ENCODE measurements at places on chromosomes 12 and 14.

DNA sequence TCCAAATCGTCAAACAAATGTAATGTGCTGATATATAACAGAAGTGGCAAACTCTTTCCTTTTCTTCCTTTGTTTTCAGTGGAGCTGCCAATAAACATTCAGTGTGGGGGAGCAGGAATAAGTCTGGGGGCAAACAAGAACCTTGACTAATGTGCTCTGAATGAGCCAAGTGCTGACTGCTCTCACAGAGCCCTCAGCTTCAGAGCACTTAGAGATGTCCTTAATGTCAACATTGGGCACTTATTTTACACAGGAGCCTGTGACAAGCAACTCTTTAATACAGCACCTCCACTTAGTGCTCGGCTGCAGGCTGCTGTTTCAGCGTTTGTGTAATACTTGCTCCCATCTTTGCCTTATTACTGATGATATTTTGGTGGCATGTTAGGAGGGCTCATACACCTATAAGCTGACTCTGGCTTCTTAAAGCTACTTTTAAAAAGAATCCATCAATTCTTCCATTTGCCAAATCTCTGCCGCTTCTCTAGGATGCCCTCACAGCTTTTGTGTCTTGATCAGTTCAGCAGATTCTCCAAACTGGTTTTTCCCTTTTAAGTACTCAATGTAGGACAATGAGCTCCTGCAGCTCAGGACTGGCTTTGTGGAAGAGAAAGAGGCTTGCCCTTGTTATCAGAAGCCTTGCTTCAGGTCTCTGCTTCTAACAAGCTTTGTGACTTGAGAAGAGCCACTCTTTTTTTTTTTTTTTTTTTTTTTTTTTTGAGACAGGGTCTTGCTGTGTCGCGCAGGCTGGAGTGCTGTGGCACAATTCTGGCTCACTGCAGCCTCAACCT, 206.6 kb downstream of the MON2 start:
- no peak for DNase-seq

DNA sequence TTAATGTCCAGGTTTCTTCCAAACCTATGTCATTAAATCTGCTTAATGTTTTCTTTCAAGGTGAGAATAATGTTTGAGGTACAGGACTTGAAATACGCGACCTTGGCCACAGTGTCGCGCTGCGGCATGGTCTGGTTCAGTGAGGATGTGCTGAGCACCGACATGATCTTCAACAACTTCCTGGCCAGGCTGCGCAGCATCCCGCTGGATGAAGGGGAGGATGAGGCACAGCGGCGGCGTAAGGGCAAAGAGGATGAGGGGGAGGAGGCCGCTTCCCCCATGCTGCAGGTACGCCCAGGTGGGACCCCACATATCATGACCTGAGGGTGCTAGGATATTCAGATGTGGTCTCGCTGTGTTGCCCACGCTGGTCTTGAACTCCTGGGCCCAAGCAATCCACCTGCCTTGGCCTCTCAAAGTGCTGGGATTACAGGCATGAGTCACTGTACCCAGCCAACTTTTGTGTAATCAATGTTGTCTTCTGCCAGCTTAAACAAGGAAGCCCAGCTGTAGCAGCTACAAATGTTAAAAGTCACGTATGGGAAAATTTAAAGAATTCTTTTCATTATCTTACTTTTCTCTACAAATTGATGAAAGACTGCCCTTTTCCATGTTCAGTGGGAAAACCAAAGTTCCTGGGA, 50.8 kb downstream of the DYNC1H1 start:
- no peak for DNase-seq

DNA sequence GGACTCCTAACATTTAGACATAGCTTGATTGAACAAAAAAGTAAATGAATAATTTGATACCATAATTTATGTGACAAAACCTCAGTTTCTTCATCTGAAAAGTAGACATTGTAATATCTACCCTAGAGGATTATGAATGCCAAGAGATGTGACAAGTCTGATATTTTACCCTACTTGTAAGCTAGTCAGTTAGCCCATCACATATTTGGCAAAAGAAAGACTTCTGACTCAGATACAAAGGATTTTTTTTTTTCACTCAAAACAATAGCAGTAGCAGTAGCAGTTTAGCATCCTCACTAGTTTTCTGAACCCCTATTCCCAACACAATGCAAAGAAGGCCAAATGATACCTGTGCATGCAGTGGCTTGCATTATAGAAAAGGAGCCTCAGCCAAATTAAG, 377.3 kb upstream of the E2F7 start:
- DNase-seq, result no peak

DNA sequence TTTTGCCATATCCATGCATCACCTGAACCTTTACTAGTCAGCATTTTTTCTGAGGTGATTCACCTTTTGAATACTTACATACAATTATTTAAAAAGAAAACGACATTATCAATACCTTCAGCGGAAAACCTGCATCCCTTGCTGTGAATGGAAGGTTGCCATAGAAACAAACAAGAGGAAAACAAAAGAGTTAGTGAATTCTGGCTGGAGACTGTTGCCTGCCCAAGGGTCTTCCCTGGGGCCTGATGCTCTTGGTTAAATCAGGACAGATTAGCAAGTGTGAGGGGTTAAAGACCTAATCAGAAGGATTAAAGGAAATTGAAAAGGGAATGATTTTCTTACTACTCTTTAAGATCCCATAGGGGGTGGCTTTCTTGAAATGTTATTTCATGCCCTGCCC, 96.0 kb upstream of the WSCD2 start:
- no peak for DNase-seq

- no peak for DNase-seq
These were observed 63.2 kb upstream of the INSM2 start for GRCh38 chr14:35470755-35471154.

- DNase-seq, result peak; percentile 50
These were observed 48.5 kb upstream of the RIMBP2 start for GRCh38 chr12:130764475-130765185.

GRCh38 chr14:103108749-103109207, 14.3 kb downstream of the EXOC3L4 start:
- peak; percentile 19 for DNase-seq

- DNase-seq, result no peak
These were observed 25.6 kb upstream of the SLC2A3 start for GRCh38 chr12:7961395-7962178.

GRCh38 chr12:13170892-13171490, 25.5 kb upstream of the EMP1 start:
- DNase-seq, result no peak

DNA sequence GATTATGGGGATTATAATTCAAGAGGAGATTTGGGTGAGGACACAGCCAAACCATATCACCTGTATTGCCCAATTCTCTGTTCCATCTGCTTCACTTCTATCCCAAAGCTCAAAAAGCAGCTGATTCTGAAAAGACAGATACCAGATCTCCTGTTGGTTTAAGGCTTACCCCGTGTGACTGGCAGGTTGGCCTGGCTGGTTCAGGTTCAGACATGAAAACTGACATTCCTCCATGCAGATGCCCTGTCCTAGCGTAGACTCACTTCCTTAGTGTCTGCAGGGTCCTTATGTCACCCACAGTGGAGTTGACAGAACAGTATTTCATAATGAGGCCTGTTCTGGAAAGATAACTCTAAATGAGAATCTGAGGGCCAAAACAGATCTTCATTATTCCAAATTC, 61.1 kb upstream of the FLRT2 start:
- DNase-seq, result no peak

- no peak for DNase-seq
These were observed 3.4 kb downstream of the TAS2R30 start for GRCh38 chr12:11130999-11131398.

GRCh38 chr12:11753826-11754225, 104.4 kb downstream of the ETV6 start:
- DNase-seq, result no peak

DNA sequence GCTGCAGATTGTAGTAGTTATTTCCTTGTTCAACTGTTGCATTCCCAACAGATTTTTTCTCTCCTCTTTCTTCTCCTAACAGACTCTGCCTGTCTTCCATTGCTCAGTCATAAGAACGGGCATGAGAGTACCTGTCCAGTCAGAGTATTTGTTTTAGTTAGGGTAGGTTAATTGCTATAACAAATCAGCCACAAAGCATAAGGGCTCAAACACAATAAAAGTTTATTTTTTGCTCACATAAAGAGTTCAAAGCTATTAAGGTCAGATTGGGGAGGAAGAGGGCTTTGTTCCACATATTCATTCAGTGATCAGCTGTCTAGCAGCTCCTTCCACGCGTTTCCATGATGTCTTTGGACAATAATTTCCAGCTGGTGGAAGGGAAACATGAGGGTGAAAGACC, 92.8 kb upstream of the PLXNC1 start:
- DNase-seq, result no peak

GRCh38 chr12:30329281-30329680, 366.4 kb downstream of the IPO8 start:
- DNase-seq, result no peak

DNA sequence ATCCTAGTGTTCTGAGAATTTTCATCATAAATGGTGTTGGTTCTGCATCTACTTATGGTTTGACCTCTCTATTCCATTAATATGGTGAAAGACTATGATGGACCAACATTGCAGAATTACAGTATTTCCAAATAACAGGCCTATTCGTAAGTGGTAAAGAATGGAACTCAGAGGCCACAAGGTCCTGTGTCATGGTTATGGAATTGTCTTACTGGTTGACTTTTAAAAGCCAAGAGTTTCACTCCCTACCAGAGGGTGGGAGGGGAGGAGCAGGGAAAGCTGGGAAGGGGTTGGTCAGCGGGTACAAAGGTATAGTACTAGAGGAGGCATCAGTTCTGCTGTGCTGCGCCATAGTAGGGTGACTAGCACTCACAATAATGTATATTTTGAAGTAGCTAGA, 153.4 kb downstream of the TMEM132D start:
- no peak for DNase-seq

- DNase-seq, result peak; percentile 57
These were observed 121.7 kb downstream of the CHST11 start for GRCh38 chr12:104578453-104578852.

All from stimulated activated CD4-positive, alpha-beta T cell treated with anti-CD3 and anti-CD28 coated beads, Interleukin-1b, Interleukin-23, amount 100 ng/mL, for 48 hours (primary cell).